ENCODE measurements at places on chromosomes 5 and 9. TPM values are rescaled to one million over a fixed set of nuclear protein-coding genes. Genes with fewer than 3 reads are reported as not detected.

- no peak for DNase-seq
Observed at GRCh38 chr5:57676222-57677098, 193.8 kb upstream of the ACTBL2 start.

The TLX3 gene
- not detected for total RNA-seq

The ADAMTS12 gene
- total RNA-seq: 14.7 TPM

The OSMR gene
- total RNA-seq: 61.1 TPM

- peak; percentile 19 for DNase-seq
Observed at GRCh38 chr9:88808019-88808656, 183.1 kb upstream of the S1PR3 start.

The PDGFRB gene
- total RNA-seq: 21.6 TPM
